ENCODE measurements at places on chromosomes 4 and X. TPM values are rescaled to one million over a fixed set of nuclear protein-coding genes. Genes with fewer than 3 reads are reported as not detected.

Gene SSX1
- not detected for total RNA-seq

Gene SOWAHB
- 0.05 TPM for total RNA-seq

Gene DNAAF6
- total RNA-seq, result not detected

Gene BMP3
- 0.05 TPM for total RNA-seq

Gene RENBP
- total RNA-seq, result 2.5 TPM

Data from myocyte (in vitro differentiated cells).